ENCODE measurements at places on chromosomes 16 and 17.

GRCh38 chr17:28916302-28916934, 13.5 kb upstream of the DHRS13 start:
- peak; percentile 59 for DNase-seq

GRCh38 chr17:9725575-9725974, 65.8 kb downstream of the DHRS7C start:
- DNase-seq: no peak

- DNase-seq: no peak
Observed at GRCh38 chr17:77315551-77316190, 174.9 kb downstream of the SEC14L1 start.

- no peak for DNase-seq
Observed at GRCh38 chr16:59173408-59173831, 439.3 kb upstream of the GOT2 start.

GRCh38 chr17:13862346-13862745, 207.0 kb upstream of the COX10 start:
- no peak for DNase-seq

DNA sequence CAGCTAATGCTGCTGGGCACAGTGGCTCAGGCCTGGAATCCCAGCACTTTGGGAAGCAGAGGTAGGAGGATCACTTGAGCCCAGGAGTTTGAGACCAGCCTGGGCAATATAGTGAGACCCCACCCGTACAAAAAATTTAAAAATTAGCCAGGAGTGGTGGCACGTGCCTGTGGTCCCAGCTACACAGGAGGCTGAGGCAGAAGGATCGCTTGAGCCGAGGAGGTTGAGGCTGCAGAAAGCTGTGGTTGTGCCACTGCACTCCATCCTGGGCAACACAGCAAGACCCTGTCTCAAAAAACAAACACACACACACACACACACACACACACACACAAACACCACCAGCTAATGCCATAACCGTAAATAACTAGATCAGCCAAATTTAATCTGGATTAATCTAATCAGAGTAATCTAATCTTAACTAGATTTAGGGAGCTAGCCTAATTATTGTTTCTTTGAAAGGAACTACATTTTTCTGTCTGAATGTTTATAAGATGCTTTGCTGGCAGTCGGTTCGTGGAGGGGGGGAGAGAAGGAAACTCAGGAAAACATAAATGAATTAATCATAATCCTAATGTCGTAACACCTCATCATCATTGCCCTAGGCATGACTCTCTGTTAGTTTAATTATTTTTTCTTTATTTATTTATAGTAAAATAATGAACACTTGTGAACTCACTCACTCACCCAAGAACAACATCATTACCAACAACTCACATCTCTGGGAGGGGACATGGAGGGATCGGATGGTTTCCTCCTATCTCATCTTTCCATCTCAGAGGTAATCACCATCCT, 12.5 kb upstream of the RBBP6 start:
- DNase-seq: no peak

GRCh38 chr17:9021158-9021991, at the start of gene NTN1:
Gene NTN1, plus strand, starts transcription at chr17:9021510. Its CDS starts 864 bp downstream, at chr17:9022374.
- DNase-seq: no peak

DNA sequence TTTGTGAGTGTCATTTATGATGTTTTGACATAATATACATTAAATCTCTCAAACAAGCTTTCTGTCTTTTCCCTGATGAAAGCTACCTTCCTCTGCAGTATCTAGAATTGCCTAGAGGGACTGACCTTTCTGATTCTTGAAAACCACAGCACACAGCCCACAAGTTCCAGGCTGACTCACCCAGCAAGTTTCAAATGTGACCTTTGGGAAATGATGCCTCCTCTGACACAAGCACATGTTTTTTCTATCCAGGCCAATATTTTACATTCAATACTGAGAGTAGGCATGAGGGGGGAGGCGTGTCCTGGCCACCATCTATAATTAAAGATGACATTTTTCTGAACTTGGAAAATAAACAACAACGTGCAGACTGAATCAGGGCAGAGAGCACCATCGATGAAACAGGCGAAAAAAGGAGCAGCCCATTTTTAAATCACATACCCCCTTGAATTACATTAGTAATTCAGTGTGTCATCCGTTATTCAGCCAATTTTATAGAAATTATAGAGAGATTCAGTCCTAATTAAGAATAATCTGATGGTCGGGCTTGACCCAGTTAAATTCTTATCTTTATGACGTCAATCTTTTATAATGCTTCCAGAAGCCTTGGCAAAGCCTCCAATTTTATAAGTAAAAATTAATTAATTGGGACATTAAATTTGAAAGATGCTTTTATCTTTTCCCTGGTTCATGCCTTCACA, 292.6 kb upstream of the CDH11 start:
- DNase-seq: no peak

DNA sequence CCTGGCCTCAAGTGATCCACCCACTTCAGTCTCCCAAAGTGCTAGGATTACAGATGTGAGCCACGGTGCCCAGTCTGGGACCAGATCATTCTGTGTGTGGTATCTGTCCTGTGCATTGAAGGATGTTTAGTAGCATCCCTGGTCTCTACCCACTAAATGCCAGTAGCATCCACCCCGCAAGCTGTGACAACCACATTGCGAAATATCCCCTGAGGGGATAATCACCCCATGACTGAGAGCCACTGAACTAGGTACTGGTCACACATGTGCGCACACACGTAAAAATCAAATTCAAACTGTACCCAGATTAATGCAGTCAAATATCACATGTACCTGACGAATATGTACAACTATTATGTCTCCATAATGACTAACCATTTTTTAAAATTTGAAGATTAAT, 35.8 kb downstream of the TEKT5 start:
- DNase-seq: no peak

DNA sequence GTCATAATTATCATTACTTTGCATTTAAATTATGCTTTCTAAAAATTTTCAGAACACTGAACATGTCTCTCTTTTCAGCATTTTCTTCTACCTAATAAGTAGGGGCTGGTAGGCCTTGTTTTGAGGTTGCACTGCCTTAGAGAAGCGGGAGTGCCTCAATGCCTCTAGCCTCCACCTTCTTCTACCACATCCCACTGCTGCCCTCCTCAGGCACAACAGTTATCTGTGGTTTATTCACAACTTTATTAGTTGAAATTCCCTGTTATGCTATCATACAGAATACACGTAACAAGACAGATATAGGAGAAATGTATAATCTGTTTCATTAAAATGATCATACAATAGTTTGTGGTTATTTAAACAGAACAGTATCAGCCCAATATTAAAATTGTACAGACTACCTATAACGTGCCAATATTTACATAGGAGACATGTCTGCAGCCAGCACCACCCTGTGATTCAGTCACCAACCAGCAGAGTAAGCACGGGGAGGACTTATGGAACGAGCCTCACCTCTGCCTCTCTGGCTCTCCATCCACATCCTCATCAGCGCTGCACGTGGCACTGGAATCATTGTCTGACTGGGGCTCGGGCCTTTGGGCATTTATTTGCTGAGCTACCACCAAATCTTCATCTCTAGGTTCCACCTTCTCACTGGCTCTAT, 101.2 kb downstream of the TTC19 start:
- peak; percentile 25 for DNase-seq

- no peak for DNase-seq
Observed at GRCh38 chr17:82400830-82401229, 17.3 kb upstream of the HEXD start.

- DNase-seq: no peak
Observed at GRCh38 chr17:22265807-22266206, 573.5 kb downstream of the KCNJ18 start.

DNA sequence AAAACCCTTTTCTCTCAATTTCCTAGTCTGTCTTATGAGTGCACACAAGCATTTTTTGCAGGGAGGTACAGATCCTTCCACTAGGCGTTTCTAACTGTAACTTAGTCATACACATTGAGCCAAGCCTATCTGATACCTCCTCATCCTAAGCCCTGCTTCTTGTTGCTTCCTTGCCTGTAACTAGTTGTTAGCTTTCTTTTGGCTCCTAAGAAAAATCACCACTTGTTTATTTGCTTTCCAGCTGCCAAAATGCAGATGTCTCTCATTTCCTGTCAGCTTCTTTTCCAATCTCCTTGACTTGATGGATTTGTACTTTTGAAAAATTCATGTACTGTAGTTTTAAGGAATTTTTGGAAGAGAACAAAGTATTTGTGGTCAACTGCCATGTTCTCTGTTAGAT, 73.7 kb downstream of the TNRC6C start:
- DNase-seq: no peak

GRCh38 chr17:40187238-40187637, 10.0 kb downstream of the RAPGEFL1 start:
- no peak for DNase-seq

- no peak for DNase-seq
Observed at GRCh38 chr17:16918443-16918842, 53.5 kb downstream of the TNFRSF13B start.

- peak; percentile 85 for DNase-seq
Observed at GRCh38 chr17:50627782-50628601, 6.7 kb upstream of the ABCC3 start.

GRCh38 chr17:50210240-50211225, 9.1 kb upstream of the COL1A1 start:
- no peak for DNase-seq

- no peak for DNase-seq
Observed at GRCh38 chr16:23113185-23113584, 36.1 kb downstream of the USP31 start.

DNA sequence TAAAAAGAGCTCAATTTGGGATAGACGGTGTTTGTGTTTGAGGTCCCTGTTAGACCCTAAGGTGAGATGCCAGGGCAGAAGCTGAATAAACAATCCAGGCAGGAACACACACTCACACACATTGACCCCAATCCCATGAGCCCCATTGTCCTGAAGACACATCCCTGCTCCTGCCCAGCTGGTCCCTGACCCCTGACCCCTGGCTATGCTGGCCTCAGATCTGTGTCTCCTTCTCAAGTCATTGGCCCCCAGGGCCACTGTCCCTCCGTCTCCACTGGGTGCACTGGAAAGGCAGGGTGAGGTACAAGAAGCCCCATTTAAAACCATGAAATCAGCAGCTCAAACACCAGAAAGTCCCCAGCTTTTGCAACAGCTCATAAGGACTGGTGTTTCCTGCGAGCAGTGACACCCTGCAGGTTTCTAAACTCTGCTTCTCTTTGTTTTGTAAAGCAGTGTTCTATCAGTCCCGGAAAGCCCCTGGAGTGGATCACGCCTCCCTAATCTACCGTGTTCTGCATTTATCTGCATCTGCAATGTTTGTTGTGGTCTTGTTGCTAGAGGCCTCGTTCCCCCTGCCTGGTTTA, 18.0 kb upstream of the ASGR2 start:
- no peak for DNase-seq

DNA sequence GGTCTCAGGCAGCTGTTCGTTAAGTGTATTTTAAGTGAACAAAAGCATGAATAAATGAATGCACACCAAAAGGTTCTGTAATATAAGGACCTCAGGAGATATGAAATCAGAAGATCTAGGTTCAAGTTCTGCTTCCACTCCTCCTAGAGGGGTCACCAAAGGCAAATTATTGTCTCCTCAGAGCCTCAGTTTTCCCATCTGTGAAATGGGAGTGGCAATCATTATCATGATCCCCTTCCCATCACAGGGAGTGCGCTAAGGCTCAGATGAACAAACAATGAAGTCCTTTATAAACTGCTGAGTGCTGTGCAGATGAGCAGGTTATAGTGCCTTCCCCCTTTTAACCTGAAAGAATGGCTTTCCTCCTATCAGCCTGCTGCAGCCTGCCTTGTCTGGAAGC, 248.3 kb upstream of the C16orf82 start:
- no peak for DNase-seq

DNA sequence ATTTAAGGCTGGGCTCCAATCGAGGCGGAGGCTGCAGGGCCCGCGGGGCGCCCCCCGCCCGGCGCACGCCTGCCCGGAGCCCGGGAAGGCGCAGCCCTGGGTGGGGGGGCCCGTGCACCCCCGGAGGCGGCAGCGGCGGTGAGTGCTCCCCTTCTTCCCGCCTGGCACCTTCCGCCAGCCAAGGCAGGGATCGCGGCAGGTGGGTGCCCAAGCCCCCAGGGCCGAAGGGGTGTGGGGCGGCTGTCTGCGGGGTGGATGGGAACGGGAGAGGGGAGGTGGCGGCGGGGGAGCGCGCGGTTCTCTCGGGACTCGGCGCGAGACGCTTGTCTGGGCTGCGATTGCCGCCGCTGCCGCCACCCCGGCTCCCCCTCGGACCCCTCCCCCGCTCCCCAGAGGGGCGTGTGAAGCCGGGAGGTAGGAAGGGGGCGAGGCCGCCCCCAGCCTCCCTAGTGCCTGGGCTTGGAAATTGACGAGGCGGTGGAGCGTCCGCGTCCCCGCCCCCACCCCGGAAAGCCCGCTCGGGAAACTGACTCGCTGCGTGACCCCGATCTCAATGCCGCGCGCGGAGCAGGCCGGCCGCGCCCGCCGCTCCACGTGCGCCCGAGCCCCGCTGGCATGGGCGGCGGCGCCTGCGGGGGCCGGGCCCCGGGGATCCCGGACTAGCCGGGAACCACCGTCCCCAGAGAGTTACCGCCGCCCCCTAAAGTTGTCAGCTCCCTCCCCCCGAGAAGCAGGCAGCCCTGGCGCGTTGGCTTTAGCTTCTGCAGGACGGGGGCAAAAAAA, 231.5 kb downstream of the MRTFB start:
- DNase-seq: peak; percentile 12

DNA sequence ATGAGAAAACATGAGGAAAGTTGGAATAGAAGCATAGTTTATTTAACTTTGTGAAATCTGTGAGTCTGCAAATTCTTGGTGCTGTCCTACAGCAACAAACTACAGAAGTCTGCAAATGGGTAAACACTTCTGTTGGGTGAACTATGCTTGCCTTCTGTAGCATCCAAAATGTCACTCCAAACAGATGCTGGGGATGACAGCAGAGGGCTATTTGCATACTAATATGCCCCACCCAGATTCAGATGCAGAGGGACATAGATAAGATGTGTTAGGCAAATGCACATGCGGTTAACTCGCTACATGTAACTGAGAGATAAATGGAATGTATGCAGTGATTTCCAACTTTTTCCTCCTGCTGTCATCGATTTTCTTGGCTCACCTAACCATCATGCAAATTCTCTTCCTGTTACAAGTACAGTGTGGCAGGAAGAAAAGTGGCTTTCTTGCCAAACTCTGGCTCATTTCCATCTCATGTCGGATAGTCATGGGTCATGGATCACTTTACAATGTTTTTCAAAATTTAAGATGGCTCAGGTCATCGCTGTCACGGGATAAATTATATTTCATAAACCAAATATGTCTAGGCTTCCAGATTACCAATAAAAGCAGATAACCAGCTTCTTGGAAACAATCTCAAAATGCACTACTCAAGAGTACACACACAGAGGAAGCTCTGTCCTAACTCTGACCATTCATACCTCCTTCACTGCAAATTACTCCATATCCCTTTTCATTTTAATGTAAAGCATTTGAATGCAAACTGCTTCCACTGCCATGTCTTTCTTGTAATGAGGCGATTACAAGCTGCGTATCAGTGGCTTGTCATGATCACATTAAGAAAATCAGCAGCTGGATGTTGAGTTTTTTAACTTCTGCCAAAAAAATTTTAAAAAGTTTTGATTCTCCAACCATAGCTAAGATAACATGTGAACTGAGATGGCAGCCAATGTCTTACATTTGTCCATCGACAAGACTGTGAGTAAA, 47.7 kb downstream of the ADAMTS18 start:
- no peak for DNase-seq

- DNase-seq: peak; percentile 80
Observed at GRCh38 chr17:35088356-35088880, 24.9 kb upstream of the RFFL start.

Measured in HT-29 (cell line).